ENCODE measurements at places on chromosomes 5 and 9. TPM values are rescaled to one million over a fixed set of nuclear protein-coding genes. Genes with fewer than 3 reads are reported as not detected.

- no peak overlapping the region for H3K27ac ChIP-seq
- no peak for DNase-seq
- H3K27me3 ChIP-seq: no peaks in the 10 kb centered on the region
- H3K4me3 ChIP-seq: no peak overlapping the region
- no peaks in the 10 kb centered on the region for H3K36me3 ChIP-seq
- H3K4me1 ChIP-seq: no peaks in the 10 kb centered on the region
These were observed 58.7 kb downstream of the MED27 start for GRCh38 chr9:132020820-132021510.

DNA sequence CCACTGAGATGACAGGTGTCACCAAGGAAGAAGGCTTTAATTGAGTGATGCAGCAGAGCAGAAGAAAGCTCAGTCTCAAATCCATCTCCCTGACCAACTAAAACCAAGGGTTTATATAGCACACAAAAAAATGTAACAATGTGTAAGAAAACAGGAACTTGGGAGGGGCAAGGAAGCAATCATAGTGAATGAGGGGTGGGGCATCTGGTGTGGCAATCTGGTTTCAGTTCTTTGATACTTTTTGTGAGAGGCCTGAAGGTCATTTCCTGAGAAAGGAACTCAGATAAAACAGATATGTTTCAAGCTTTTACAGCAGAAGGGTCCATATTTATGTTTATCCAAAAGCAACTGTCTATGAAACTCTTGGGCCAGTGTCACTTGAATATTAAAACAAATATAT lies 19.7 kb downstream of the CD180 start:
- no peak overlapping the region for H3K4me3 ChIP-seq
- DNase-seq: no peak
- peaks cover 45% of the 10 kb centered on the region for H3K4me1 ChIP-seq
- H3K36me3 ChIP-seq: peaks cover 58% of the 10 kb centered on the region

DNA sequence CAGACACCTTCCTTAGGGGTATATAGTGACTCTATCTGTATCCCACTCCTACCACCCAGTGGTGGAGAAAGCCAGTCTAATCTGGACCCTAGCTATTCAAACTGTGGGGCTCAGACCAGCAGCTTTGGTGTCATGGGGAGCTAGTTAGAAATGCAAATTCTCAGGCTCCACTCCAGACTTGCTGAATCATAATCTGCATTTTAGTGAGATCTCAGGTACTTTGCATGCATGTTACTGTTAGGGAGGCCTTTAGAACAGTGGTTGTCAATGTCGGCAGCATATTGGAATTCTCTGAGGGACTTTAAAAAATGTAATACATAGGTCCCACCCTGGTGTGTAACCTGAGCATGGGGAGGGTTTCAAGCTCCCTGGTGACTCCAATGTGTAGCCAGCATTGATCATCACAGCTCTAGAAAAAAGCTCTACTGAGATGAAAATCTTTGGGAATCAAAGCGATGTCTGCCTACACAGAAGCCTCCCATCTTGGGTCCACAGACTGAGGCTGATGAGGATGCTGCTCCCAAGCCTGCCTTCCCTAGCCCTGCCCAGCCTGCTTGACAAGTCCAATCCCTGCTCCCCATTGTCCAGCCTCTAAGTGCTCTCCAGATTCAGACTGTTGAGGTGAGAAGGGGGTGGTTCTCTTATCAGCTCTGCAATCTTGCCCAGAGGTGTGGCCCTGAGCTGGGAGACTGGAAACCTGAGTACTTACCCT lies 11.9 kb upstream of the GM2A start:
- no peaks in the 10 kb centered on the region for H3K27me3 ChIP-seq
- DNase-seq: no peak
- H3K36me3 ChIP-seq: no peaks in the 10 kb centered on the region

DNA sequence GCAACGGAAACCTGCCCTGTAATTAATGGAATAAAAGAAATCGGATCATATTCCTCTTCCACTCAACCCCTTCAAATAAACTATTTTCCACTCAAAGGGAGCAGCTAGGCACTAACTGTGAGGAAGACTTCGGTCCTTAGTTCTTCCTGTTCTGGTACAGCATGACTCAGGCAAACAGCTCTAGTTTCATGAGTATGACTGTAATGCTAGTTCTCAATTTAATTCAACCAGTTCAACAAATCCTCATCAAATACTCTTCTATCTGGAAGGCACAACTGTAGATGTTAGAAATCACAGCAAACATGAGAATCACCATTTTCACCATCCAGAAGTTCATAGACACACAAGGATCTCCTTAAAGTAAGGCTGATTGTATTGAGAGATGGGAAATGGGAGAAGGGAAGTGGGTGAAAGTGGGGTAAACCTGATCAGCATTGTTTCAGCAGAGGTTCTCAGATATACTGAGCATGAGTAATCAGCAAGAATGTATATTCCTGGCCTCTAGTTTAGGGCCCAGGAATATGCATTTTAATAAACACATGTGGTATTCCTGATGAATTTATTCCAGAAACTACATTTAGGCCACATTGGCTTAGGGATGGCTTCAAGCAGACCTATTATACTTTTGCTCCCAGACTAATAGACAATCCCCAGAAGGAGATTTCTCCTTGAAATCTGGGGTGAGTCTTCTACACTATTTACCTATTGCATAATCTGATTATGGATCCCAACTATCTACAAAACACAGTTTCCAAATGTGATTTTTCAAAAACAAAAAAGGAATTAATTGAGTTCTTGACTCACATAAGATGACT lies 141.1 kb upstream of the SLC12A2 start:
- DNase-seq: no peak
- H3K4me1 ChIP-seq: peaks cover 3% of the 10 kb centered on the region
- no peaks in the 10 kb centered on the region for H3K36me3 ChIP-seq

Gene FOXD4L6
- total RNA-seq: not detected

Gene SLC34A1
- 0.19 TPM for total RNA-seq
